Hepatic stellate cell (primary cell): ENCODE measurements at places on chromosomes 16 and 17.

GRCh38 chr17:20315311-20315710, 152.0 kb downstream of the LGALS9B start:
- no peak for DNase-seq

DNA sequence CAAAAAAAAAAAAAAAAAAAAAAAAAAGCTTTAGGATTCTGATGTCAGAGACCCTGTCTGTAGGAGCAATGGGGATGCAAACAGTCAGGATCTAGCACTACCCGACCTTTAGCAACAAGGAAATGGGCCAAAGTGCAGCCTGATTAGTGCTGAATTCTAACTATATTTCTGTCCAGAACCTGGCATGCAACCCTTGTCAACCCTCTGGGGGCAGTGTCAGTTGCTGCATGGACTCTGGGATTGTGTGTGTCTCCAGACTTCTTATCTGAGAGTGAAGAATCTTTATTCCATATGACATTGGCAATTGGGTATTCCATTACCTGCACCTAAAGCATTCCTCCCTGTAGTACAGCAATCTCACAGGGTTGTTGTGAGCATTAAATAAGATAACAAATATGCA, 120.3 kb upstream of the CRHR1 start:
- DNase-seq: no peak

DNA sequence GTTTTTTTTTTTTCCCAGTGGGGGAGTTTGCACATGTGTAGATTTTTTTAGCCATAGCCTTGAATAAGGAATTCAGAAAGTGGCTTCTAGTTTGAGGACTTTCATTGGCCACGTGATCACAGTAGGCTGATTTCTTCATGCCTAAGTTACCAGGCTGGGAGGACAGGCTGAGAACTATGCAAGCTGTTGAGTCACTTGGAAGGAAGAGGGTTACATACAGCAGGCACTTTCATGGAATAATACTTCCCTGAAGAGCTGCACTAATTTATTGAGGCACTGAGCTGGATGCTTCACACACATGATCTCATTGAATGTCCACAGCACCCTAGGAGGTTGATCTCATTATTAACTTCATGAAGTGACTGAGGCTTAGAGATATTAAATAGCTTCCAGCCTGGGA, 22.8 kb downstream of the PRKCB start:
- no peak for DNase-seq

DNA sequence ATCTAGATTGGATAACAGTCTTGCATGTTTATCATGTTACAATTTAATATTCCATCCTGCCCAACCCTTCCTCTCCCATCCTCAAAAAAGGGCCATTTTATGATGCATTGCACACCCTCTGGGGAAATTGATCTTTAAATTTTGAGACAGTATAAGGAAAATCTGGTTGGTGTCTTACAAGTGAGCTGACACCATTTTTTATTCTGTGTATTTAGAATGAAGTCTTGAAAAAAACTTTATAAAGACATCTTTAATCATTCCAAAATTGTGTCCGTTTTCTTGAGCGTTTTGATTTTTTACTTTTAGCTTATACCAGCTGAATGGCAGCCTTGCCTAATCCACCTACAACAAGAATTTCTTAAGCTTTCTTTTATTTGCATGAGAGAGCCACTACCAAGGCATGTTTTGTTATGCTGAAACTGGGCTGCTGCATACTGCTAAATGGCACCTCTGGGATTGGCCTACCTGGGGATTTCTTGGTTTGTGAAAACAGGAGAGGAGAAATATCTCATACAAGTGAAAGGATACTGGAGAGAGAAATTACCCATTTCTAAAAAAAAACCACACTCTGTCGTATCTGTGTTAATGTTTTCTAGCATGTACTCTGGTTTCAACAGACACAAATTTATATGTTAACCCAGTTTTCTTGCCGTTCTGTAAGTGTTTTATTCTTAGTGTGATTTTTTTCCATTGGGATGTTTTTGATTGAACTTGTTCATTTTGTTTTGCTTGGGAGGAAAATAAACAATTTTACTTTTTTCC, 52.2 kb downstream of the TUBD1 start:
- DNase-seq: no peak

DNA sequence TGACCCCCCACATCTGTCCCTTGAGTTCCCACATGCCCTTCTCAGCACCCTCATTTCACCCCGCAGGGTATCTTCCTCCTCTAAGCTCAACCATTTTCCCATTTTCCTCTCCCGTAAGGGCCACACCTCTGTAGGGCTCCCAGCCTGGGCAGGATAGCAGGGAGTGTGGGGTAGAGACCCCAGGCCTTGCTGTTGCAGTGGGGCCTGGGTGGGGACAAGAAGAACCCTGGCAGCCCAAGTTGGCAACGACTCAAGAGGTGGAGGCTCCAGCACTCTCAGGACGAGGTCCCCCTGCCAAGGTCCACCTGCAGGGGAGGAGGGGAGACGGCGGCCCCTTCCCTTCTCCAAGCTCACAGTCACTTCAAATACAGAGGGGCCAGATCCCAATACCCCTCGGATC, 2.0 kb upstream of the TMEM92 start:
- peak; percentile 10 for DNase-seq

GRCh38 chr17:63120406-63120805, 154.4 kb downstream of the TANC2 start:
- DNase-seq: no peak

- DNase-seq: no peak
Observed at GRCh38 chr17:45907750-45908395, 13.5 kb downstream of the MAPT start.

DNA sequence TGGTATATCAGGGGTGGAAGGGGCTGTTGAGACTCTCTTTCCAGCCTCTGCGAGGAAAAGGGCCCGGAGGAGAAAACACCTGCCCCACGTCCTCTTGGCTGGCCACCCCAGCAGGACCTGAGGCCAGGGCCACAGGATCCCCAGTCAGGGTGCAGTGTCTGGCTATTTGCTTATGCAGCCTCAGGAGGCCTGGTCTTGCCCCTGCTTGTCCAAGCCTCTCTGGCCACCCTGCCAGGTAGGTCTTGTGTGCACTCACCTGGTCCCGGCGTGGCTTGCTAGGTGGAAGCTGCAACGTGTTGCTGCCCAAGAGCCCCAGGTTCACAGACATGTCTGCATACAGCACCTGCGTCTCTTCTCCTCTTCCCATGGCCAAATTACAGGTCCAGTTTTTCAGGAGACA, 549 bp downstream of the TMEM238L start:
- no peak for DNase-seq

- no peak for DNase-seq
Observed at GRCh38 chr16:86388976-86389375, 121.4 kb upstream of the FOXF1 start.

GRCh38 chr17:44581868-44582267, 24.6 kb downstream of the FZD2 start:
- DNase-seq: no peak

GRCh38 chr16:66873685-66874055, 6.6 kb upstream of the PDP2 start:
- DNase-seq: no peak

- peak; percentile 92 for DNase-seq
Observed at GRCh38 chr17:76278952-76279741, 14.0 kb downstream of the UBALD2 start.

DNA sequence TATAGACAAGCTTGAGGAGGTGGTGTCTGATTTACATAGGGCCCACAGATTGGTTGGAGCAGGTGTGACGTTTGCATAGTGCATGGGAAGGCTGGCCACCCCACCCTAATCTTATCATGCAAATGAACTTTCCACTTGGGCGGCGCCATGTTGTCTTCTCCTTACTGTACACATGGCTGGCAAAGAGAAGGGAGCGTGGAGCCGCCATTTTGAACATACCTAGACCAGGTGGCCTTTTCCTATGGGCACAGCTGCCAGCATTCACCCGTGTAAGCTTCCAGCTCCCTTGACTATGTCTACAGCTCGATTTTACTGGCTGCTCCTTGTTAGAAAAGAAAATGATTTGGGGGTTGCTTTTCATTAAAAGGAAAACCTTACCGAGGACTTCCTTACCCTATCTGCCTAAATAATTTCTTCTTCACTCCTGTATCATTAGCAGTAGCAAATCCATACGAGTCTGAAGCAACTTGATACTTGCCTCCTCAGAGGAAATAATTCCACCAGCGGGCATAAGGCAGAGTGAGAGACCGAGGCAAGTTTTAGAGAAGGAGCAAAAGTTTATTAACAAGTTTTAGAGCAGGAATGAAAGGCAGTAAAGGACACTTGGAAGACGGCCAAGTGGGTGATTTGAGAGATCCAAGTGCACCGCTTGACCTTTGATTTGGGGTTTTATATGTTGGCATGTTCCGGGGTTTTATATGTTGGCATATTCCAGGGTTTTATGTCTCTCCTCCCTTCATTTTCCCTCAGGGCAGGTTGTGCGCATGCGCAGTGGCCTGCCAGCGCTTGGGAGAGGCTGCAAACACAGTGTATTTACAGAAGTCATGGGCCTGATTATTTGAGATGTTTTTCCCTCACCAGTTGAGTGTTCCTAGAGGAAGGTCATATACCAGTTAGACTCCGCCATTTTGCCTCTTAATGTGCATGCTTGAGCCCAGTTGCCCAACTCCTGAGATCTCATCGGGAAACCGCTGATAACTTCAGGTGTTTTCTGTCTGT, 65.7 kb downstream of the MARF1 start:
- no peak for DNase-seq

- DNase-seq: no peak
Observed at GRCh38 chr17:75006653-75007052, 5.8 kb upstream of the MRPL58 start.
